A549 treated with Hydrocortisone at 1 μM for 4 hours (cell line): ENCODE measurements at places on chromosomes 2 and 18. TPM values are rescaled to one million over a fixed set of nuclear protein-coding genes. Genes with fewer than 3 reads are reported as not detected.

The OXER1 gene
- not detected in 5 replicates for total RNA-seq

The CHRNG gene
- total RNA-seq, result not detected in 5 replicates

The RETSAT gene
- 51.4 to 61.3 TPM (median 53.8 TPM) in 5 replicates for total RNA-seq

The CYP26B1 gene
- 12.1 to 16.0 TPM (median 14.7 TPM) in 5 replicates for total RNA-seq

The ZAP70 gene
- total RNA-seq, result 0.10 to 0.12 TPM in 2 of 5 replicates, not detected in the others

The CLEC4F gene
- not detected in 5 replicates for total RNA-seq
